ENCODE measurements at places on chromosomes 5 and 9. TPM values are rescaled to one million over a fixed set of nuclear protein-coding genes. Genes with fewer than 3 reads are reported as not detected.

Gene ENC1
- total RNA-seq: 18.5 TPM

Gene CCNH
- total RNA-seq: 55.6 TPM

DNA sequence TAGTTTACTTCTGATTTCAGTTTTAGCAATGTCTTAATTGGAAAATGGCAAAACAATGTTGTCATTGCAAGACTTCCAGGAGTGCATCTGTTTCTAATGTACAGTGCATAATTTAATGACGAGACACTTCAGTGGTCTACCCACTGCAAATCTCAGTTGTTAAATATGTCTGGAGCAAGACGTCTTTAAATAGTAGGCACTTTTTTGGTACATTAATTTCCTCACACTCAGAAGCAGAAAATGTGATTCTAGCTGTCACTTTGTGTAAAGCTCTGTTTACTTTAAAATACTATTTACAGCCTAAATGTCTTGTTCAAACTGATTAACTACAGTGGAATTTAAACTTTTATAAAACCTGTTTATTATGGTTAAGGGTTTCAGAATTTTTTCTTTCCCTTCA, 815.5 kb downstream of the TLE1 start:
- no peak overlapping the region for H3K27ac ChIP-seq
- DNase-seq: no peak
- no peaks in the 10 kb centered on the region for H3K36me3 ChIP-seq
- H3K4me1 ChIP-seq: no peaks in the 10 kb centered on the region

GRCh38 chr9:99465231-99465907, 243.3 kb downstream of the SEC61B start:
- H3K4me1 ChIP-seq: no peaks in the 10 kb centered on the region
- H3K27me3 ChIP-seq: no peaks in the 10 kb centered on the region
- no peaks in the 10 kb centered on the region for H3K36me3 ChIP-seq
- no peak overlapping the region for H3K4me3 ChIP-seq
- peak overlapping the region; percentile 7 for H3K27ac ChIP-seq

- H3K4me3 ChIP-seq: no peak overlapping the region
- no peak overlapping the region for H3K27ac ChIP-seq
- H3K27me3 ChIP-seq: no peaks in the 10 kb centered on the region
- DNase-seq: no peak
- no peaks in the 10 kb centered on the region for H3K36me3 ChIP-seq
- H3K4me1 ChIP-seq: no peaks in the 10 kb centered on the region
Observed at GRCh38 chr5:146815411-146815810, 63.1 kb downstream of the PPP2R2B start.

Gene DAPK1
- 23.0 TPM for total RNA-seq

Gene CSF2
- total RNA-seq: not detected
